OCI-LY7 (cell line): ENCODE measurements at places on chromosomes 5 and 9. TPM values are rescaled to one million over a fixed set of nuclear protein-coding genes. Genes with fewer than 3 reads are reported as not detected.

Gene HDHD3
- total RNA-seq, result 16.0 and 16.7 TPM in 2 replicates

Gene ZNG1F
- 25.8 and 28.6 TPM in 2 replicates for total RNA-seq

Gene IFNA2
- not detected in 2 replicates for total RNA-seq

Gene HTR1A
- total RNA-seq, result not detected in 2 replicates

Gene FOXD4
- total RNA-seq, result 2.2 and 2.3 TPM in 2 replicates

Gene KCTD16
- 0.28 and 0.32 TPM in 2 replicates for total RNA-seq

Gene COX7C
- total RNA-seq, result 495 and 514 TPM in 2 replicates

Gene SEMA6A
- total RNA-seq, result not detected in 2 replicates

Gene CACFD1
- total RNA-seq, result 16.7 and 19.2 TPM in 2 replicates

Gene SLC1A1
- not detected in 2 replicates for total RNA-seq

Gene SH3TC2
- total RNA-seq, result not detected in 2 replicates

Gene AGXT2
- not detected in 2 replicates for total RNA-seq

Gene TNFSF8
- total RNA-seq, result 50.3 and 53.1 TPM in 2 replicates

Gene HAVCR2
- total RNA-seq, result 3.7 and 4.4 TPM in 2 replicates

Gene RASEF
- total RNA-seq, result not detected in 2 replicates

Gene PTGR1
- total RNA-seq, result not detected in 2 replicates

Gene HMCN2
- not detected in 2 replicates for total RNA-seq

Gene ARID3C
- total RNA-seq, result 0.38 and 0.44 TPM in 2 replicates

Gene C9orf153
- 0.27 and 0.31 TPM in 2 replicates for total RNA-seq

Gene S100Z
- total RNA-seq, result 66.6 and 76.6 TPM in 2 replicates

Gene CEP120
- total RNA-seq, result 23.7 and 23.8 TPM in 2 replicates

Gene CDC20B
- total RNA-seq, result not detected in 2 replicates

Gene ARAP3
- total RNA-seq, result not detected in 2 replicates

Gene SLC4A9
- total RNA-seq, result 2.6 and 5.1 TPM in 2 replicates

Gene ORM2
- not detected in 2 replicates for total RNA-seq

Gene HTR4
- not detected in 2 replicates for total RNA-seq

Gene HCN1
- not detected in 2 replicates for total RNA-seq

Gene SNCAIP
- not detected in 2 replicates for total RNA-seq

Gene PTRH1
- total RNA-seq, result 8.9 and 10.2 TPM in 2 replicates

Gene DRD1
- not detected in 2 replicates for total RNA-seq

Gene RGS7BP
- not detected in 2 replicates for total RNA-seq

Gene C5orf24
- 33.8 and 42.4 TPM in 2 replicates for total RNA-seq

Gene CCDC127
- total RNA-seq, result 12.4 and 13.7 TPM in 2 replicates

Gene CRB2
- total RNA-seq, result 2.6 and 3.4 TPM in 2 replicates

Gene FOXI1
- not detected in 2 replicates for total RNA-seq

Gene ZNF608
- total RNA-seq, result 58.8 and 61.4 TPM in 2 replicates

Gene KLF9
- total RNA-seq, result 1.9 and 2.3 TPM in 2 replicates

Gene FAM163B
- 2.6 and 3.6 TPM in 2 replicates for total RNA-seq

Gene IL3
- not detected in 2 replicates for total RNA-seq

Gene TICAM2
- total RNA-seq, result 0.65 and 0.87 TPM in 2 replicates

Gene NSG2
- not detected in 2 replicates for total RNA-seq

Gene IL33
- total RNA-seq, result not detected in 2 replicates

Gene PLEKHG4B
- 0.30 and 0.31 TPM in 2 replicates for total RNA-seq

Gene LMX1B
- total RNA-seq, result not detected in 2 replicates

Gene CYSRT1
- total RNA-seq, result 2.9 and 3.7 TPM in 2 replicates
